ENCODE measurements at places on chromosomes 5 and 9. TPM values are rescaled to one million over a fixed set of nuclear protein-coding genes. Genes with fewer than 3 reads are reported as not detected.
A peak's percentile ranks its signal among the peaks of the same experiment; 100 is the strongest.

DNA sequence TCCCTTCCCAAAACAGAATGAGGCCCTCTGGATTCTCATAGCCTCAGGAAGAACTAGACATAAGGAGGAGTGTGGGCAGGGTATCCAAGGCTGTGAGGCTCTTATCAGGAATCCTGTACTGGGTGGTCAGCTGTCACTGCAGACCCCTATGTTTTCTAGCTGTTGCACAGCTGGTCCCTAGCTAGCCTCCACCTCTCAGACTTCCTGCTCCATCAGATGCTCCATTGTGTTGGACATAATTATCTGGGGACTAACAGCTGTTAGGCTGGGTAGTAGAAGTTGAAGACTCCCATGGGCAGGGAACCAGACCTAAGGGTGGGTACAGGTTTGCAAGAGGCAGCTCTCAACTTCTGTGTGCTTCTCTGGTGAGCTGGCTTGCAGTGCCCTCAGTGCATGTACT lies 18.4 kb downstream of the FAM219A start:
- no peak for DNase-seq

- no peak for DNase-seq
Measured at GRCh38 chr5:180495292-180495691, 1.1 kb downstream of the CNOT6 start.

DNA sequence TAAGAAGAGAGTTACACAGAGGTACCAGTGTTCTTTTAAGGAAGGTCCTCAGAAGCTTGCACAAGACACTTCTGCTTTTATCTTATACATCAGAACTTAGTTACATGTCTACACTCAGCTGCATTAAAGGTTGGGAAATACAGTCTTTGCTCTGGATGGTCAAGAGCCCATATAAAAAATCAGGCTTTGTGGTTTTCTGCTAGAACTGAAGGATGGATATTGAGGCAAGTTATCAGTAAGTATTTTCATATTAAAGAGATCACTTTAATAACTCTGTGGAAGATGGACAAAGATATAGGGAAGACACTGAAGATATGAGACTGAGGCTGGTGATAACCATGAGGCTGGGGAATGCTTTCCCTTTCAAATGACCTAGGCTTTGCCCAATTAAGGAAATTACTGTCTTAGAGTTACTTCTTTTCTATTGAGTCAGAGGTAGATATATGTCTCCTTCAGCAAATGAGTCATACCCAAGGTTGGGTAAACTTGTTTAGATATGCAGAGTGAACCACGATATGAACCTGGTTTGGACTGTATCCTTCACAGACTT lies 87.0 kb upstream of the TNC start:
- DNase-seq = no peak

DNA sequence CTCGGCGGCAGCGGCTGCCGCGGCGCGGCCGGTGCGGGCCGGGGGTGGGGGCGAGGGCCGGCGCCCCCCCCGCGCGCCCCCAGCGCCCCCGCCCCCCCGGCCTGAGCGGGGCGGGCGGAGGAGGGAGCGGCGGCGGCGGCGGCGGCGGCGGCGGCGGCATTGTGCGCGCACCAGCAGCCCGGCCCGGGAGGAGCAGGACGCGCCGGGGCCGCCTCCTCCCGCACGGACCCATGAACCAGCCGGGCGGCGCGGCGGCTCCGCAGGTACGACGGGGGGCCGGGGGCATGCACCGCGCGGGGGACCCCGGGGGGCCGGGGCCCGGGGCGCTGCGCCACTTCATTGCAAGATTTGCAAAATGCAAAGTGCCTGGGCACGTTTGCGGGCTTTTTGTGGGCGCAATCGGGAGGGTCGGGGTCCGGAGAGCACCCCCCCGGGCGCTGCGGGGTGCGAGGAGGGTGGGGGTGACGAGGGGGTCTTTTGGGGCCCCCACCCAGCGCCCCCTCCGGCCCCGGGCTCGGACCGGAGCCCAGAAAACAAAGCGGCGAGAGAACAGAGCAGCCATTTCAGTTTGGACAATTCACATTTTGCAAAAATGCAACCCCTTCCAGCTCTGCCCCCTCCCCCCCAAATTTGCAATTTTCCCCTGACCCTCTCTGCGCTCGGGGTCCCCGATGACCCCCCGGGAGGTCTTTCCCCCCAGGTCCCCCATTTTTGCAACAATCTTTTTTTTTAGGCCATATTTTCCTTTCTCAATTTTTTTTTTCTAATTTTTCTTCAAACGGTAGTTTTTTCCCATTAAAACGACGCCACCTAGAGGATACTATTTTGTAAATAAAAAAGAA lies at the start of gene ZNF618:
TSS of gene ZNF618 (plus strand) at position 159 of the 842 bp plus-strand sequence. CDS start at position 231, 72 bp downstream.
- DNase-seq = peak; percentile 97

DNA sequence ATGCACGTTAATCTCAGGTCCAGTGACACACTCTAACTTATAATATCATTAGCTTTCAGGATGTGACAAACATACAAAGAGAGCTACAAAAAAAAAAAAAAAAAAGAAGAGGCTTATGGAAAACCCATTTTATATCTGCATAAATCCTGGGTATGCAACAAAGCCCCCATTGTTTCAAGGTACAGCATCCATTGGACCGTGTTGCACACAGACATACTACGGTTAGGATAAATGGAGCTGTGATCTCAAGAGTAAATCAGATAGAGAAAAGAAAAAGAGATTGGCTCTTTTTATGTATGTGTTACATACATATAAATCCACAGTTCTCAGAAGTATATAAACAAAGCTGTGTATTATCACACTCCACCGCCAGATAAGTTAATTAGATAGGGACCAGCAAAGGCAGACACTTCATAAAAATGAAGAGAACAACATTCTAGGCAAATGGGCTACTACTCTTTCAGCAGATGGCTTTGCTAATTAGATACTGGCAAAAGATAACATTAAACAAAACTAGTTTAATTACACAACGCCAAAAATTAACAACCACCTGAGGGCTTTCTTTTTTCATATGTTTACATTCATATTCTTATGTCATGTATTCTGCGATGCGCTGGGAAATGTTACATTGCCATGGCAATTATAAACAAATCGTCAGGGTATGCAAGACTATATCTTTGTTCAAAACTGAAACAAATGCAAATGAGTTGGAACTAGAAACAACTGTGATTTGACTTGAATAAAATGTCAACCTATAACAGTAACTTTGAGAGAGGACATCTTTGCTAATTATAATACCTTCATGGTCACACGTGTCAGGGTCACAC lies 304.2 kb downstream of the SEMA5A start:
- no peak for DNase-seq

DNA sequence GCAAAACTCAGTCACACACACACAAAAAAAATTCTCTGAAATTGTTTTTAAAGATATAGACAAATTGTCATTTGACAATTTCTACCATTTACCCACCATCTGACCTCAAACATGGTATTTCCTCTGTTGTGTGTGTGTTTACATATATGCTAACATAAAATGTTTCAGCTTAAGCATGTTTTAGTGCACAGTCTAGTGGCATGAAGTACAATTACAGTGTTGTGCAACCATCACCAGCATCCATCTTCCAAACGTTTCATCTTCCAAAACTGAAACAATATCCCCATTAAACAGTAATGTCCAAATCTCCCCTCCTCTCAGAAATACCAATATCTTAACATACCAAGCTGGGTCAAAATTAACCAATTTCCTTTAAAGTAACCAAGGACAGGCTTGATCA lies 65.2 kb downstream of the MYO10 start:
- DNase-seq = no peak

DNA sequence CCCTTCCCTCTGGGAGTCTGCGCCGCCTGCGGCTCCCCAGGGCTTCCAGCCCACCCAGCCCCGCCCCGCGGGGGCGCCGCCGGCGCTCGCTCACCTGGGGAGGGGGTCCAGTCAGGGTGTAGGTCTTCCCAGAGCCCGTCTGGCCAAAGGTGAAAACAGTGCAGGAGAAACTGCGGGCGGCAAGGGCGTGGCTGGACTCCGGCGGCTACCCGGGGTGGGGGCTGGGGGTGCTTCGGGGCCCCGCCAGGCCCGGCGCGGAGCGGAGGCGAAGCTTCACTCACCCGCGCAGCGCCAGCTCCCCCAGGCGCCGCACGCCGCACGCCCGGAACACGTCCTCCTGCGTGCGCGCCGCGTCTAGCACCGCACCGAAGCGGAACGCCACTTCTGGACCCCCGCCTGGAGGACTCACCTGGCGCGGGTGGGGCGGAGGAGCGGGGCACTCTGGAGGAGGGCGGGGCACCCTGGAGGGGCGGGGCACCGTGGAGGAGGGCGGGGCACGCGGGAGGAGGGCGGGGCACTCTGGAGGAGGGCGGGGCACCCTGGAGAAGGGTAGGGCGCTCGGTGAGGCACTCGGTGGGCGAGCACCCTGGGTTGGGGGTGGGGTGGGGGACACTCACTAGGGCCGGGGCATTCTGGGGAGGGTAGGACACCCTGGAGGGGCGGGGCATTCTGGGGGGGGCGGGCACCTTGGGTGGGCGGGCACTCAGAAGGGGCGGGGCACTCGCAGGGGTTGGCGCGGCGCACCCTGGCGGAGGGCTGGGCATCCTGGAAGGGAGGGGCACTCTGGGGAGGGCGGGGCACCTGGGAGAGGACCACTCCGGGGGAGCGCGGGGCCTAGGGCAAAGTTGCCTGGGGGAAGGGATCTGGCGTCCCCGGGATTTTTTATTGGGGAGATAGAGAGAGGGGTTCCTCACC lies 814 bp downstream of the KIF12 start:
- peak; percentile 75 for DNase-seq

DNA sequence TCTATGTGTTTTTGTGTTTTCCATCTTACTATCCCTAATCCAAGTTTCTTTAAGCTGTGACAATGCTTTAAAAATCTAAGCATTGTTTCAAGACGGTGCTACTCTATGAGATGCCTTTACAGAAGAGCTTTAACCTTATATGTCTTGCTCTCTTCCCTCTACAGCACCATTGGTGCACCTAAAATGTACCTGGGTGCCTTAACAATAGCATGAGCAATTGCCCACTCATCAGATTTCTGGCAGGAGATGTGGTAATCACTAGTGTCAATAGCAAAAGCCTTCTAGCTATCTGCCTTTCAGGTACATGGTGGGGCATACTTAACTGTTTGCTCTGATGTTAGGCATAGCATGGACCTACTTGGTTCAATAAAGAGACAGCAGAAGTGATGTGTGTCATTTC lies 222.3 kb upstream of the KIF2A start:
- DNase-seq = no peak

GRCh38 chr5:74865256-74865803 lies 857 bp downstream of the FAM169A start:
- DNase-seq = no peak

GRCh38 chr5:76983468-76983867 lies 30.6 kb downstream of the CRHBP start:
- peak; percentile 79 for DNase-seq

DNA sequence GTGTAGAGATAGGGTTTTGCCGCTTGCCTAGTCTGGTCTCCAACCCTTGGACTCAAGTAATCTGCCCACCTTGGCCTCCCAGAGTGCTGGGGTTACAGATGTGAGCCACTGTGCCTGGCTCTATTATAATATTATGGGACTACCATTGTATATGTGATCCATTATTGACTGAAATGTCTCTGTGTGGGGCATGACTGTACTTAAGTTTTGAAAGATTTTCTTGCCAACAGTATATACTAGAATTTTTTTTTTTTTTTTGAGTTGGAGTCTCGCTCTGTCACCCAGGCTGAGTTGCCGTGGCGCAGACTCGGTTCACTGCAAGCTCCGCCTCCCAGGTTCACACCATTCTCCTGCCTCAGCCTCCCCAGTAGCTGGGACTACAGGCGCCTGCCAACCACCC lies 17.8 kb downstream of the SPIN1 start:
- no peak for DNase-seq

DNA sequence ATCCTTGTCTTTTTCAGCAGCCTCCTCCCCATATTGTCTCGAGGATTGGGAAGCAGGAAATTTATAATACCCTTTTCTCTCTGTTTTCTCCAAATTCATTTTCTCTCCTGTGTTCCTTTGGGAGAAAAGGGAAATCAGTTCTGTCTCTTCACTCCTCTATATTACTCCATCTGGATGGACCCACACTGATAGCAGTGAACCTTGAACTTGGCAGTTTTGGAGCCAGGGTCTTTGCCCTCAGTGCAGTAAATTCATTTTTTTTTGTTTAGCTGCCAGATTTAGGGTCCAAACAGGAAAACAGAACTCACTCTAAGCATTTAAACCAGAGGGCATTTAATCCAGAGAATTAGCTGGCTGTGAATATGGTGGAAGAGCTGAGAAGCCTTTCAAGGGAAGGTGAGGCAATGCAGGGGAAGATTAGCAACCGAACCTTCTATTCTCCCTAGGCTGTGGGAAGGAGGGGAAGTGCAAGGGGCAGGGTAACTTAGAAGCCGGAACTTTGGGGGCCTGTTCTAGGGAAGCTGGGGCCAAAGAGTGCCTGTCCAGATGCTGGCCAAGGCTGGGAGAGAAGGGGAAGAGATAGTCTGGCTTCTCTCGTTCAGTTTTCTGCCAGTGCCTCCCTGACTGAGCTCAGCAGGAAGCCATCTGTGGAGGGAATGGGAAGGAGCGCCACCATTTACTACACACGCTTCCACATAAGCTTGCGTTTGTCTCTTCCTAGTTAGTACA lies 16.3 kb upstream of the NPR2 start:
- DNase-seq = no peak

DNA sequence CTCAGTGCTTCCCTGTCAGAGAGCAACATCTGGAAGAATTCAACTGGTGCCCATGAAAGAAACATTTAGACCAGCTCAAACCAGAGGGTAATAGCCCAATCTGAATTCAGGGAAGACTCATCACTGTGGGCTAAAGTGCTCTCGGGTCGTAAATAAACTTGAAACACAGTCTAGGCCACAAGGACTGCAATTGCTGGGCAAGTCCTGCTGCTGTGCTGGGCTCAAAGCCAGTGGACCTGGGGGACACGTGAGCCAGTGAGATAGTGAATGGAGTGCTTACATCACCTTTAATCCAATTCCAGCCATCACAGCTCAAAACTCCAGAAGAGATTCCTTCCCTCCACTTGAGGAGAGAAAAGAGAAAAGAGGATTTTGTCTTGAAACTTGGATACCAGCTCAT lies 78.1 kb upstream of the DAP start:
- no peak for DNase-seq

GRCh38 chr5:1934801-1935429 lies 52.2 kb upstream of the IRX4 start:
- DNase-seq = peak; percentile 61

GRCh38 chr5:18772475-18772874 lies 1138.2 kb downstream of the TAF11L14 start:
- no peak for DNase-seq

- DNase-seq = peak; percentile 29
Measured at GRCh38 chr9:70994582-70994981, 126.8 kb downstream of the TRPM3 start.

DNA sequence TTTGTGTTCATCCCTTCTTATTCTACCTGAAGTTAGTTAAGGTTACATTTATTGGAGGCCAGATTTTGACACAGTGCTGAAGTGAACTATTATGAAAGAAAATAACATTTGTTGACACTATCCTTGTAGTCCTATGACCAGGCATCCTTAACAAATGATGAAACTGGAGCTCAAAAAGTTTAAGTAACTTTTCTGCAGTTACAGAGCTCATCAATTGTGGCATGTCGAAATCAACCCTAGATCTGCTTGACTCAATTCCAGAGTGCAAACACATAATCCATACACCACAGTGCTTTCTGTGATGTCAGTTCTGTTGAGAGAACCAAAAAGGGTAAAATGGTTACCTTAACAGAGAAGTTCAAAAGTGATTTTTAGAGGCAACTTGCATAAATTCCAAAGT lies 28.6 kb downstream of the KCNN2 start:
- DNase-seq = no peak

Gene TAF11L5
- total RNA-seq = not detected

Gene PCDHAC1
- total RNA-seq = 0.29 TPM

Gene SPATA31A3
- not detected for total RNA-seq

Gene GLRA1
- total RNA-seq = not detected

Data from osteoblast (primary cell).